RKO (cell line): ENCODE measurements at places on chromosomes 12 and 14.

GRCh38 chr14:39367387-39367751 is 64.9 kb downstream of the FBXO33 start:
- no peak for DNase-seq

DNA sequence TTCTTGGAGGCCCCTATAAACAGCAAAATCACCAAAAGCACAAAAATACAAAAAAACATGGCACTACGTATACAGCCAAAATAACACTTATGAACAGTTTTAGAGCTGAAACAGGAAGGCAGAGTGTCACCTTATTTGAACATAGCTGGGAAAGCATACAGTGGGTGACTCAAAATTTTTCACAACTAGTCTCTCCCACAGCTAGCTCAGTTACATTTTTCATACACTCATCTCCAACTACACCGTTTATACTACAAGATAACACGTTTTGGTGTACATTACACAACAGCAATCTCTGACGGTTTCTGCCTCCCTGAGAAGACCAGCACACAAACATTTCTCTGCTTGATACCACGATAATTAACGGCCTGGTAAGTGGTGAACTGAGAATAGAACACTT is 2.9 kb downstream of the RAD52 start:
- peak; percentile 32 for DNase-seq

DNA sequence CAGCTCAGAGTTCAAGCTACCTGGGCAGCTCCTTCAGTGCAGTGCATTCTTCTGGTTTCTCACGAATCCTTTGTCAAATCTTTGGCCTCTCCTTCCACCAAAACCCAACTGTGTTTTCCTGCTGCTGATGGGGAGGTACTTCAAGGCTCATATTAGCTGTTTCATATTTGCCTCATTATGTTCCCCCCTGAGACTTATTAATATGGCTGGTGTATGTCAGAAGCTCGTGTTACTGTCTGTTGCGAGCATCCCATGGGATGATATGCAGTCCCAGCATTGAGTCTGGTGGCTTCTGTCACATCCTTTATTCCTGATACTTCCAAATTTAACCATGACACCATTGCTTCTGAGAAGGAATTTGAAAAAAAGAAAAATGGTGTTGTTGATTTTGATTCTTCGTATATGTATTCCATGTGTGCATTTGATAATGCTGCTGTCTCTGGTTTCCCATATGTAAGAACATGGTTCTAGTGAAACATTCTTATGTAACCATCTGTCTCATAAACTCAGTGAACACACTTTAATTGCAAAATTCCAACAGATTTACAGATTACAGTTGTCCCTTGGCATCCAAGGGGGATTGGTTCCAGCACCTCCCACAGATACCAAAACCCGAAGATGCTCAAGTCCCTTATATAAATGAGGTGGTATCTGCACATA is 149.1 kb downstream of the KICS2 start:
- DNase-seq, result no peak

- no peak for DNase-seq
Measured at GRCh38 chr14:55073856-55074255, 22.4 kb downstream of the MAPK1IP1L start.

- no peak for DNase-seq
Measured at GRCh38 chr14:88470542-88471440, 84.0 kb downstream of the PTPN21 start.

DNA sequence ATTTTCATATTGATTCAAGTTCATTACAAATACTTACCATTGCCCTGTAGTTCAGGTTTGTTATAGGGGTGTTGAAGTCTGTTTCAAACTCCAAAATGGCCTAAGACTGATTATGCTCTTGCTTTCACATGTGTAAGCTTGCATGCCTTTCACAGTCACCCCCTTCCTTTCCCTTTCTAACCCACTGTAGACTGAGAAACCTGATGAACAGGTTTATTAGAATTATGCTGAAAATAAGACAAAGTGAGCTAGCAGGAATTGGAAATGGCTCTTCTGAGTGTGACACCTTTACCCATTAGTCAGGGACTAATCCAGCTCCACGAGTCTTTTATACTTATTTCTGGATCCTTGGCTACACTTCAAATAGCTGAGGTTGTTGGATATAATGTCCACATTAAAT is 38.9 kb downstream of the FBXO33 start:
- no peak for DNase-seq

GRCh38 chr12:131097202-131098177 is 143.8 kb downstream of the ADGRD1 start:
- DNase-seq, result no peak

DNA sequence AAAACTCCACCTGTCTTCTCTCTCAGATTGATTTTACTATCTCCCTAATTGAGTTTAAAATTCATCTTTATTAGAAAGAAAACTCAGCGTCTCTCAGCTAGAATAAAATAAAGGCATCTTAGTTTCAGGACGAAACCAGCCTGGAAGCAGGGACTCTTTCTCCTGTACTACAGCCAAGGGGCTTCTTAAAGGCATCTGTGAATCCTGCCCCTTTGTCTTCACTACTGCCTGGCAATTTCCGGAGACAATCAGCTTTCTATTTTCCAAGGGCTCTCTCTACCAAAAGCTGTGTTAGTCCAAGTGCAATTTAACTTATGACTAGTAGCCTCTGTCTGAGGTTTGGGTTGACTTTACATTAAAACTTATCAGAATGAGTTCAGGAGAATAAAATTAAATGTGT is 623.3 kb upstream of the FOXG1 start:
- no peak for DNase-seq

DNA sequence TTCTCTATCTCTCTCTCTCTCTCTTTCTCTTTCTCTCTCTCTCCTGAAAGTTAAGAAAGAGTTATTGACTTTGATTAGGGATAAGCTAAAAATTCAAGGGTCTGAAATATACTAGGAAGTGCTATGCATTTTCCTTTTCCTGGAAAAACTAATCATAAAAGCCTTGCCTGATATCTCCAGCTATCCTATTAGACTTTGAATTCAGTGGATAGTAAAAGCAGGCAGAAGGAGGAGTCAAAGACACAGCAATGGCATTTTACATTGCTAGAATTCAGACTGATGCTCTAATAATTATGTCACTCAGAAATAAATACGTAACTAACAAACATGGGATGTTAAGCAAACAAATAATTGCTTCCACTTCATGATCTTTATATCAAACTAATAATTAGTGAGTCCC is 272.0 kb downstream of the SSPN start:
- no peak for DNase-seq

DNA sequence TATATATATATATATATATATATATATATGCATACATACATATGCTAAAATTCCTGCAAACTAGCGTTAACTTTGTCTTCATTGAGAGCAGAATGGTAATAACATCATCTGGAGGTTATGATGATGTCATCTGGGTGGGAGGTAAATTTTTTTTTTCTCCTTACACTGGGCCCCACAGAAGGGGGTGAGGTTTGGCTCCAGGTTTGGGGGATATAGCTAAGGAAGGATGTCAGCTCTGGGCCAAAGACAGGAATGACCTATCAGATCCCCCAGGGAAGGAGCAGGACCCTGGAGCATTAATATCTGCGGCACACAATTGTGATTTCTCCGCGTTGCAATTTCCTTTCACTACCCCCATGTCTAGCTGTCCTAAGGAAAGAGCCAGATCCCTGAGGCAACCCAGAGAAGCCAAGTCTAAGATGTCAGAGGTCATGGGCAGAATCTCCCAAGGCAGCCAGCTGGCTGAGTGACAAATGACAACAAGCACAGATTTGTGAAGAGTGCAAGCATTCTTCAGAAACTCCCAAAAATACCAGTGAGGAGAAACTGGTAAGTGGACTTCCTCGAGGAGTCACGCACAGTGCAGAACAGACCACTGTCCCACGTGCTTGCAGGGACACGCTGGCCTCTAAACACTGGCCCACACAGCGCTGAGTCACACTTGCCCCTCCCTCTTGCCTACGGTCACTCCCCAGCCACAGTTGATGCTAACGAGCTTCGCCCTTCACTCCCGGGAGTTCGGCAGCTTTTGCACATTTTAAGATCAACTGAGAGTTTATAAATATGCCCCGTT is 9.9 kb downstream of the UBC start:
- peak; percentile 91 for DNase-seq

- DNase-seq, result no peak
Measured at GRCh38 chr12:2354151-2354991, 301.6 kb downstream of the CACNA1C start.

DNA sequence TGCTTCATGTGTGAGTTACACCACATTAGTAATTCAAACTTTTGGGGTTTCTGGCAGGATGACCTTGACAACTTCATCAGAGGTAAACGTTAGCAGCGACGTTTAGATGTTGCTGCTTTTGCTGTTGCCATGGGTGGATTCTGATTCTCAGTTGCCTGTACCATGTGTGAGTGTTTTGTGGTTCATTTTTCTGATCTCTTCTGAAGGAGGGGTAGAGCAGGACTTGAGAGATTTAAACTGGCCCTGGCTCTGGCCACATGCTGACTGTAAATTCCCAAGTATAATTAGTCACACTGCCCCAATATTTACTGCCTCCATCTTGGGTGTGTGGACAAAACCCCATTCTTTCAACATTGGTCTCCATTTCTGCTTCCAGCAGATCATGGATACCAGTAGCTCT is 110.4 kb downstream of the ETV6 start:
- no peak for DNase-seq

GRCh38 chr12:115691123-115691522 is 586.4 kb downstream of the MED13L start:
- peak; percentile 7 for DNase-seq

GRCh38 chr12:61654698-61655097 is 605.5 kb upstream of the USP15 start:
- DNase-seq, result peak; percentile 60

- DNase-seq, result no peak
Measured at GRCh38 chr12:59122784-59123183, 202.5 kb upstream of the LRIG3 start.

- no peak for DNase-seq
Measured at GRCh38 chr12:51997136-51997535, 9.6 kb upstream of the TAMALIN start.

GRCh38 chr12:45122768-45123380 is 72.0 kb upstream of the DBX2 start:
- peak; percentile 69 for DNase-seq

- no peak for DNase-seq
Measured at GRCh38 chr14:44403193-44403592, 103.9 kb downstream of the FSCB start.

- DNase-seq, result no peak
Measured at GRCh38 chr12:110537605-110538409, 35.7 kb downstream of the RAD9B start.

- no peak for DNase-seq
Measured at GRCh38 chr12:84033162-84033561, 879.4 kb downstream of the SLC6A15 start.

DNA sequence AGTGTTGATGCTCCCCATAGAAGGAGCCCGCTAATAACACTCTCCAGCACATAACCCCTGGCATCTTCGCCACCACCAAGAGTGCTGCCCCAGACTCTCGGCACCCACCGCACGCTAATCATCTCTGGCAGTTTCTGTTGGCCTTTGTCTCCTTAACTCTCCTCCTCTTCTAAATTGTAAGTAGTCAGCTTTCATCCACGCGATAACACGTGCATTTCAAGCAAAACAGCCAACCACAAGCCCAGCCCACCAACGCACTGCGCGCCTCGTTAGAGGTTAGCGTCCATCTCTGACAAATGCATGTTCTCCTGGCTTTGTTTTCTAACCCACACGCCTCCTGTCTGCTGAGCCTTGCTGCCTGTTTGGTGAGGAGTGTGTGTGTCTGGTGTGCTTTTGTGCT is 61.1 kb upstream of the RIN3 start:
- DNase-seq, result no peak

- no peak for DNase-seq
Measured at GRCh38 chr14:24438223-24439097, 4.1 kb downstream of the SDR39U1 start.

DNA sequence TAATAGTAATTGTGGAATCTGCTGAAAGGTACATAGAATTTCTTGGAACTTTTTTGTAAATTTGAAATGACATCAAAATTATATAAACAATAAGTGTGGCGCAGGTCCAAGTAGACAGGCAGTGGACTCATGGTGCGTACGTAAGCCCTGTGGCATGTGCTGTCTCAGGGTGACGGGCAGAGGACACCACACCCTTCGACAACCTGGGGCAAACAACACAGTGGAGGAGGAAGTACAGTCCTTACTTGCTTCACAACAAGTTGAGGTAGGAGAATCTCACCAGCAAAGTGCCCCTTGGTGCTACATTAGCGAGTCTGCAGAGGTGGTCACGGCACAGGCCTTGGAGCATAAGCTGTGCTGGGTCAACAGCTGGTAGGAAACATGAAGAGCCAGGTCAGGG is 180.9 kb downstream of the AEBP2 start:
- peak; percentile 1 for DNase-seq

GRCh38 chr12:13270817-13271216 is 74.3 kb downstream of the EMP1 start:
- no peak for DNase-seq

DNA sequence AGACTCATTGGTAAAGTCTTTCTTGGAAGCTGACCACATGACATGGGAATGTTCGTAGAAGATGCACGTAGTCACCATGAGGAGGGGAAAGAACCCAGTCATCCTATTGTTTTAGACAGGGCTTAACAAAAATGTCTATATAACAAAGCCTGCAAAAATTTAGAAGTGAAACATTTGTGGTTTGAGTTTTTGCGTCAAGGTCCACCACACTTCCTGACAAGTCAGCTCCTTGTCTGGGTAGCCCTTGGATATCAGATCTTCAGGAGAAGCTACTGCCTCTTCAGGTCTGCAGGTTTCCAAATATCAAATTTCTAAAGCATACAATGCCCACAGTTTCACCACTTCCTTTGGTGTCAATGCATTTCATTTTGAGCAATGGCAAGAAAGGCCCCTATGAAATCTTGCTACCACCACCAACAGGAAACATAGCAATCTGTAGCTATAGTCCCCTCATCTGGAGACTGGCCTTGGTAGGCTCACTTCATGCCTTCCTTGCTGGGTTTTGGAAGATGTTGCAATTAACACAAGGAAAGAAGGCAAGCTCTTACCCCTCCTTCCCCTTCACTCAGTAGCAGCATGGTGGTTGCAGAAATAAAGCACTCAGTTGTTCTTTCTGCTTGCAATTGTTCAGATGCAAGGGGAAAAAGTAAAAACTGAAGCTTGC is 235.2 kb downstream of the PCNX1 start:
- peak; percentile 35 for DNase-seq

DNA sequence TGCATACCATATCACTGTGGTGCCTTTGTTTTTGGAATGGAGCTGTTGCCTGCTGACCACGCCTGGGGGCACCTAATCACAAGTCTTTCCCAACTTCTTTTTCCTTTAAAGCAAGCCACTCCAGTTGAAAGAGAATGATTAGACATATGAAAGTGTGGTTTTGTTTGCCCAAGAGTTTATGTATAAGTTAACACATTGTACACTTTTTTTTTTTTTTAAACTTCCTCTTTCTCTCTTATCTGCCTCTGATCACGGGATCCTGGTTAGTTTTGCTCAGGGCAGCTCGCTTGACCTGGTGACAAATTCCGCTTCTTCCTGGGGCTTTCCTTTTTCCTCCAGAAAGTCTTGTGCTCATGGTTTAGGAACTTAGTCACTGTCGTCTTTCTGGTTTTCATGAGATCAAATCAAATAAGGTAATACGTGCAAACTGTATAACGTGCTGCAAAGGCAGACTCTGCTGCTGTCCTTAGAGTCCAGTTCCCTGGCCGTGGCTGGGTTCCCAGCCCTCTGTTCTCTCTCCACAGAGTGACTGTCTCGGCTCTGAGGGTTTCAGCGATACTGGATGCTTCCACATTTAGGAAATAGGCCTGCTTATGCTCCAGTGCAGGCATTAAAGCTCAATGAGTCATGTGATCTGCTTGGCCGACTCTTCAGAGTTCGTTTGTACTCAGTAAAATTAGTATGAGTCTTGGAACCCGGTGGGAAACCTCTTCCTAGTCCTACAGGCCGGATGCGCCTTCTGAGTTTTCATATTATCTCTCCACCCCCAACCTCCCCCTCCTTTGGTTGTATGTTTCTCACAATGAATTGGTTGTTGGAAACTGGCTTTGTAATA is 15.2 kb downstream of the RASSF3 start:
- DNase-seq, result no peak
